Midbrain (tissue), 1 donor: ENCODE measurements at places on chromosomes 12 and 14.

DNA sequence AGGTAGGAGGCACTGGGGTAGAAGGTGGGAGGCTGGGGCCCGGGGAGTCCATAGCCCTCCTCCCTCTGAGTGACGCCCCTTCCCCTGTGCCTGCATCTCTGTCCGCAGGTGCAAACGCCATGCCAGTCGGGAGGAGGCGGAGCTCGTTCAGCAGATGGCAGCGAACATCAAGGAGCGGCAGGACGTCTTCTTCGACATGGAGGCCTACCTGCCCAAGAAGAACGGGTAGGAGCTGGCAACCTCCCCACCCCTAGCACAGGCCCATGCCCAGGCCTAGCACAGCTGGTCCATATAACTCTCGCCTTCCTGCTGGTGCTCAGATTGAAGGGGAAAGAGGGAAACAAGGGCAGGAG, 35.6 kb downstream of the TMEM120B start:
- DNase-seq, result no peak

- DNase-seq, result peak; percentile 26
These were observed 8.0 kb downstream of the SCNN1A start for GRCh38 chr12:6367065-6367968.

GRCh38 chr12:1926251-1926657, 7.8 kb upstream of the CACNA2D4 start:
- no peak for DNase-seq

DNA sequence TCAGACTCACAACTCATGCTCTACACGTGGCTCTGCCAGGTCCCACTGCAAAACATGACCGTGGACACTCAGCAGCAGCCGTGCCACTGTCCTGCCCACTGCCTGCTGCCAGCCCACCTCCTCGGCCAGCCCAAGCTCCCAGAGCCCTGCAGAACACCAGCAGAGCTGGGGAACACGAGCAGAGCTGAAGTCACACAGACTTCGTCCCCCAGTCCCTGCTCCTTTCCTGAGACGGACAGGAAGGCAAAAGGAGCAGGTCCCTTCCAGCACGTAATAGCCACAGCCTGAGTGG, 152.1 kb downstream of the DPF3 start:
- no peak for DNase-seq

DNA sequence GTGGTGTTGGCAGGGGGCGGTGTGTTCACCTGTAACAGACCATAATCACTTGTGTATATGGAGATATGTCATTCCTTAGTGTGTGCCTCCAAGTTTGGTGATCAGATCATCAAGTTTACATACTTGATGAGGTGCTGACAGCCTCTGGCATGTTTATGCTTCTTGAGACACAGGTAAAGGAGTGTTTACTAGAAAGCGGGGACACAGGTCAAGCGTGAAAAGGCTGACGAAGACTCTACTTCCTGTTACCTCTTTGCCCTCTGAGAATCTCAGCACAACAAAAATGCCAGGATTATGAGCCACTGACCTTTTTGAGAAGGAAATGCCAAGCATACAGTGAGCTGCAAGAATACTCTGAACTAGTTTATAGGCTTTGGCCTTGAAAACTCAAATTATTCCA, 29.6 kb downstream of the PRDM4 start:
- no peak for DNase-seq

- DNase-seq, result no peak
These were observed 21.4 kb upstream of the SEL1L start for GRCh38 chr14:81555051-81555450.

DNA sequence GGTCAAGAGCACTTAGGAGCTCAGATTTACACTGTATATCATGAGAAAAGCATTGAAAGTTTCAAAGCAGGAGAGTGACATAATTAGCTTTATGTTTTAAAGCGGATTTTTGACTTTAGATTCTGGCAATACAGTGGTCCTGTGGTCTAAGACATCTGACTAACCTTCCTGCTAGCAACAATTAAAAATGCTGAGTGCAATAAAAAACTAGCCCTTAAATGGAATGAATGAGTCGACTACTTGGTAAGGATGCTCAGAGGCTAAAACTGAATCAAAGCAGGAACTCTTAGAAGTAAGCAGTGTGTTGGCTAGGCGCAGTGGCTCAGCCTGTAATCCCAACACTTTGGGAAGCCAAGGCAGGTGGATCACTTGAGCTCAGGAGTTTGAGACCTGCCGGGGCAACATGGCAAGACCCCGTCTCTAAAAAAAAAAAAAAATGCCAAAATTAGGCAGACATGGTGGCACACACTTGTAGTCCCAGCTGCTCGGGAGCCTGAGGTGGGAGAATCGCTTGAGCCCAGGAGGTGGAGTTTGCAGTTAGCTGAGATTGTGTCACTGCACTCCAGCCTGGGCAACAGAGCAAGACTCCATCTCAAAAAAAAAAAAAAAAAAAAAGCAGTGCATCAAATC, 18.9 kb downstream of the BICD1 start:
- DNase-seq, result no peak

GRCh38 chr12:120007272-120007671, 18.2 kb downstream of the BICDL1 start:
- no peak for DNase-seq

GRCh38 chr12:121524196-121524916, 56.5 kb downstream of the KDM2B start:
- peak; percentile 54 for DNase-seq

GRCh38 chr12:93591137-93591868, 18.8 kb downstream of the SOCS2 start:
- peak; percentile 78 for DNase-seq

DNA sequence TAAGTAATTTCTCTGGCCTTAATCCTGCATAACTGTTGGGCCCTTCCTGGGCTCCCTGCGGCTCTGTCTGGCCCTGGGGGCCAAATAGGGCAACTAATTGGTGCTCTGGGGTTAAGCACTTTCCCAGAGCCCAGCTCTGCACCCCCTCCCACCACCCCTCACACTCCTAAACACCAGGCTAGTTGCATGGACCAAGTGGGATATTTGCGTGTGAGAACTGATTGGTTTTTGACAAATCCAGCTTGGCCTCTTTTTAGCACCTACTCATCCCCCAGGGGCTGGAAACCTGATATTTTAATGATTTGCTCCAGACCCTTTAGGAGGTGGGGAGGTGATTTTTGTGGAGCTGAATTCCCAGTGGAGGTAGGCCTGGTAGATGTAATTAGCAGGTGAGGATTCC, 91.9 kb downstream of the DICER1 start:
- DNase-seq, result no peak

GRCh38 chr14:73369428-73369827, 88.9 kb downstream of the NUMB start:
- no peak for DNase-seq

DNA sequence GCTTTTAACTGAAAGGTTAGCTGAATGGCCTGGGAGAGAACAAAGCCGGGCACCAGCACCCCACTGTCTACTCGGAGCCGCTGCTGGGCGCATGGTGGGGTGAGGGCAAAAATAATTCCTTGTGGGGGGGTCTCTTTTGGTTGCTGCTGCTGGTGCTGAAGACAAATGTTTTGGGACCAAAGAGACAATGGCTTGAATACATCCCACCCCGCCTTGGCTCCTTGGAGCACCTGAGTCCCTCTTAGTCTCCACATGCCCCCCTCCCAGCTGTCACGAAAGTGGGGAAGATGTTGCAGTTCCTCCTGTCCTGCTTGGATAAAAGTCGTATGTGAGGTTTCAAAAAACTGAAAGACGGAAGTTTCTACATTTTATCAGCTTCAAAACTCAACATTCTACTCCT, 85.0 kb downstream of the PIWIL1 start:
- DNase-seq, result no peak

DNA sequence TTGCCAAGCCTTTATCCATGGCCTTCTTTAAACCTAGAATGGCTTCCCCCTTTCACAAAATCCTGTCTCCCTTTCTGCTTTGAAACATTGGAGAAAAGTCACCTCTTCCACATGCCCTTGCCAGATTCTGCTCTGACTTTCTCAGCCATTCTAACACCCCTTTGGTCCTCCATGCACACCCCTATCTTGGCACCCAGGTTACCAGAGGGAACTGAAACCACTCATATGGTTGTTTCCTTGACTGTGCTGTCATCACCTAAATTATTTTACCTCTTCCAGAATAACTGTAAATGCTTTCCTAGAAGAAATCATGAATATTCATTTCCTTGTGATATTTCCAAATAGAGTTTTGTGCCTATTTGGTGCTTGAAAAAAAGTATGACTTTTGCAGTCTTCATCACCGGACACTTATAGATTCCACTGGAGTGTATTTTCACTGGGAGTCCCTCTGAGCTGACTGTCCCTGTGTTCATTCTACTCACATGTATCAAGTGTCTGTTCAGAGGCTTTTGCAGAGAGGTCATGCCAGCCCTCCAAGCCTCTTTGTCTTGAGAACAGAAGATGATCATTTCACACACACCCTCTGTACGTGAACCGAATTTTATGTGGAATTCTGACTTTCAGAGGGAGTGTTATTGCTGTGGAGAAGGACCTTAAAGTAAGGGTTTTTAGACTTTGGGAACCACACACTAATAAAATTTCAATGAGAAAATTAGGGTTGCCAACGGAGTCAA, 74.1 kb downstream of the PLXNC1 start:
- DNase-seq, result no peak

DNA sequence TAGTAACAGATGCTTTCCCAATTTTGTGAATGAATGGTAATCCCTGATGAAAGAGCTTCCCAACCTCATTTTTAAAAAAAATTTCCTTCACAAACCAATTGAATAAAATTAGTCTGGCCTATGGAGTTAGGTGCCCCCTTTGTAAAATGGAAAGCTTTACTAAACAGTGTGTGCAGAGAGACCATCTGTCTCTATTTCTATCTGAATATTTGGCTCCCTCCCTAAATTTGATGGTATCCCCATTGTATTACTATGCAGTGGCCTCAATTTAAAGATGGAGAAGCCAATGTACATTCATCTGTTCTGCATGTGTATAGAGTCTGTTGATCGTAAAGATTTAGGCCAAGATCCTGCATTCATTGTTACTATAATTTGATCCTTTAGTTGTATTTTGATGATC, 397.7 kb upstream of the RGS6 start:
- DNase-seq, result no peak

DNA sequence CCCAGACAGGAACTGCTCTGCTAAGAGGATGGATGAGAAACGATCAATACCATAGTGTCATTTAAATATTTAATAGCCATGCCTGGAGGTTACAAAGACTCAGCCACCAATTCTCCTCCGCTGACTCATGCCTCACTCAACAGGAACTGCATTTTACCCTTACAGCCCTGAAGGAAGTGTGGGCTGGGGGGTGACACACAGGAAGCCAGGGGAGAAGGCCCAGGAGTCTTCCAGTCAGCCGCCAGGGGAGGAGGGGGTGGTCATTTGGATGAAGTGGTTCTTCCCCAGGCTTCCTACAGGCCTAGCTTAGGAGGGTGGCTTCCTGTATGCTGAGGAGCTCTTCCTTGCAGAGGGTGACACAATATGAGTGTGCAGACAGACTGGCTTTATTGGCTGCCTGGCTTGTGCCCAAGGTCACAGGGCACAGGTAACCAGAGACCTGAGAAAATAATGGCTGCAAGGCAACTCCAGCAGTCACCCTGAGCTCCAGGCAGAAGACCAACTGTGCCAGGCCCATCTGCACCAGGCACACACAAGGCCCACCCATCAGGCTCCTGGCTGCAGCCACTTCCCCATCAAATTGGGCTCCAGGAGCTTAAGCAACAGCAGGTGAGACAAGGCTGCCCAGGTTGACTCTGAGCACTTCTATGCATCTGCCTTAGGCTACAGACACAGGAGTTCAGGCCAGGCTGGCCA, 30.6 kb upstream of the RPLP0 start:
- DNase-seq, result no peak

- peak; percentile 52 for DNase-seq
These were observed 75.3 kb downstream of the ITPK1 start for GRCh38 chr14:93040443-93040842.

DNA sequence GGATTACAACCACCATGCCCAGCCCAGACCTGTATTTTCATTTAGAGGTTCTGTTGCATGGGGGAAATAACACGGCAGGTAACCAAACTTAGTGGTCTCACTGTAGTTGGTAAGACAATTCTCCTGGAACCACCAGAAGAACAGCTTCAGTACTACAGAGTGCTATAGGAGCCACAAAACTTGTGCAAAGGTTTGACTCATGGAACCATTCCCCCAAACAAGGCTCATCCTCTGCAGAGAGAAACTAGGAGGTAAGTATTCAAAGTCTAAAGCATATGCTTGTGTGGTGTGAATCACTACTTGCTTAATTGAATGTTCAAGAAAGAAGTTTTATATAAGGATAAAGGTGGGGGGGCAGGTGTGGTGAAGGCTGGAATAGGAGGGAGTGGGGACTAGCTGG, 58.7 kb downstream of the GNS start:
- no peak for DNase-seq

GRCh38 chr12:4787965-4788364, 67.8 kb downstream of the GALNT8 start:
- no peak for DNase-seq

DNA sequence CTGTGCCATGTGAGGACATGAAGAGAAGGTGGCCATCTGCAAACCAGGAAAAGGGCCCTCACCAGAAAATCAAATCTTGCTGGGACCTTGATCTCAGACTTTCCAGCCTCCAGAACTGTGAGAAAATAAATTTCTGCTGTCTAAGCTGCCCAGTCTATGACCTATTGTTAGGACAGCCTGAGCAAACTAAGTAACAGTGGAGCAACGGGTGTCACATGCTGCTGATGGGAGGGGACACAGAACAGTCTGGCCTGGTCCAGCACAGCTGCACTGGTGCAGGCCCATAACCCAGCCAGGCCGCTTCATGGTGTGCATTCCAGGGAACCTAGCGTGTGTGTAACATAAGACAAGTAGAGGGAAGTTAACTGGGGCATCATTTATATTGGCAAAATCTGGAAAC, 42.1 kb downstream of the GRIP1 start:
- DNase-seq, result peak; percentile 81

- DNase-seq, result no peak
These were observed 10.8 kb downstream of the SMIM41 start for GRCh38 chr12:52090291-52090690.

DNA sequence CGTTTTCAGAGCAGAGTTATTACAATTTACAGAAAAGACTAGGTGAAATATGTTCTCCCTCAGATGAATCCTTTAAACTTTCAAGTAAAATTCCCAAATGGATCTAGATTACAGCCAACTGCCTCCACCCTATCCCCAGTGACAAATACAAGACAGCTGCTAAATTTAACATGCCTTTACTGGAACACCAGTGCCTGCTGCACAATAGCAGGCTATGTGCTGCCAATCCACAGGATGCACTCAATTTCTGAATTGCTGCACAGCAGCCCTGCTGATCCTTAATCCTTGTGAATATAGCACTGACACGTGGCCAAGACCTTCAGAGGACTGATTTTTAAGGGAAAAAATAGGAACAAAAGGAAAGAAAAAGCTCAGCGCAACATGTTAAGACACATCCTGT, 128.9 kb downstream of the CCER1 start:
- no peak for DNase-seq

DNA sequence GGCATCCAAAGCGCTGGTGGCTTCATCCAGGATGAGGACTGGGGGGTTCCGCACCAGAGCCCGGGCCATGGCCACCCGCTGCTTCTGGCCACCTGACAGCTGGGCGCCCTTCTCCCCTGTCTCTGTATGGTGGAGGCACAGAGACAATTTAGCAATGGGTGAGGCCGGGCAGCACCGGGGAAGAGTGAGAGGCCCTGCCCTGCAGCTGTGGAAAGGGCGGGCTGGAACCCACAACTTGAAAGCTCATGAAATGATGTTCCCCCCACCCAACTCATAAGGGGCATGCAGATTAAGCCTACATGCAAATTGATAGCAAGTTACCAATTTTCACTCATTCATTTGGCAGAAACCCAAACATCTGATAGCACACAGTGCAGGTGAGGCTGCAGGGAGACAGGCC, 34.1 kb downstream of the ABCB9 start:
- no peak for DNase-seq
